CD4-positive, alpha-beta memory T cell (primary cell): ENCODE measurements at places on chromosomes 3 and 15. TPM values are rescaled to one million over a fixed set of nuclear protein-coding genes. Genes with fewer than 3 reads are reported as not detected.

IL17RE gene
- polyA plus RNA-seq, result 0.65 TPM

EDEM1 gene
- polyA plus RNA-seq, result 52.9 TPM

CCDC39 gene
- polyA plus RNA-seq, result not detected

CMSS1 gene
- polyA plus RNA-seq, result 23.2 TPM

PLAAT1 gene
- not detected for polyA plus RNA-seq

DNA sequence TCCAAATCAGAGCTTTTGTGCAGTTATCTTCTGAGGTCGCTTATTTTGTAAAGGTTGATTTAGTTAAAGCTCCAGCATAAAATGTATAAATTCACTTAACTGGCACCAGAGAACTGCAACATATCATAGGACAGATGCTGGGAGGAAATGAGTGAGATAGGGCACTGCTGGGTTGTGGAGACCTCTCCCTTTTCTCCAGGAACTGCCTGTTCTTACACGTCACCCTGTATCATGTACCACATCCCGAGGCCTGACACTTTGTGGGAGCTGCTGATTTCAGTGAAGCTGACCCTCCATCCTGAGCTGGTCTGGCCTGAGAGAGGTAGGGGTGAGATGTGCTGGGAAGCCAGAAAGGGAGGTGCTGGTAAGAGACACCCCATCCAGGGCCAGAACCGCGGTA lies 213.8 kb upstream of the FEZF2 start:
- no peaks in the 10 kb centered on the region for H3K36me3 ChIP-seq
- DNase-seq, result no peak
- no peaks in the 10 kb centered on the region for H3K27me3 ChIP-seq
- H3K27ac ChIP-seq, result no peak overlapping the region
- no peaks in the 10 kb centered on the region for H3K4me1 ChIP-seq

DNA sequence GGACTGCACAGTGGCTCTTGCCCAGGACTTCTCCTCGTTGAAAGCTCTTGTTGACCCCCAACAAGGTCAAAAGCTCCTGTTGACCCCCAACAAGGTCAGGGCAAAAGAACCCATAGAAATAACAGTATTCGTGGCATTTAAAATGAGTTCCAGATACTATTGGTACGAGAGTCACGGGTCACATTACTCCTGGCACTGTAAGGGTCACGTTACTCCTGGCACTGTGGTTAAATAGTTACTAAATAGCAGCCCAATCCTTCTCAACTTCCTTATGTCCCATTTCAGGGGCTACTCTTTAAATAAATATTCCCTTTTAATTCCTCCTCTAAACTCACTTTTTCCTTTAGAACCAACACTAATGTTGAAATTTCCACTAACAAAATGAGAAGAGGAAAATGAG lies 18.2 kb upstream of the ADCY5 start:
- no peaks in the 10 kb centered on the region for H3K36me3 ChIP-seq
- DNase-seq, result no peak
- H3K27ac ChIP-seq, result no peak overlapping the region
- no peak overlapping the region for H3K4me3 ChIP-seq
- no peaks in the 10 kb centered on the region for H3K4me1 ChIP-seq
- H3K27me3 ChIP-seq, result no peaks in the 10 kb centered on the region

GRCh38 chr15:96606617-96607016 lies 276.1 kb downstream of the NR2F2 start:
- DNase-seq, result no peak
- no peak overlapping the region for H3K4me3 ChIP-seq
- H3K36me3 ChIP-seq, result no peaks in the 10 kb centered on the region
- H3K27me3 ChIP-seq, result no peaks in the 10 kb centered on the region
- no peaks in the 10 kb centered on the region for H3K4me1 ChIP-seq
- no peak overlapping the region for H3K27ac ChIP-seq
